ENCODE measurements at places on chromosomes 6 and 20.

DNA sequence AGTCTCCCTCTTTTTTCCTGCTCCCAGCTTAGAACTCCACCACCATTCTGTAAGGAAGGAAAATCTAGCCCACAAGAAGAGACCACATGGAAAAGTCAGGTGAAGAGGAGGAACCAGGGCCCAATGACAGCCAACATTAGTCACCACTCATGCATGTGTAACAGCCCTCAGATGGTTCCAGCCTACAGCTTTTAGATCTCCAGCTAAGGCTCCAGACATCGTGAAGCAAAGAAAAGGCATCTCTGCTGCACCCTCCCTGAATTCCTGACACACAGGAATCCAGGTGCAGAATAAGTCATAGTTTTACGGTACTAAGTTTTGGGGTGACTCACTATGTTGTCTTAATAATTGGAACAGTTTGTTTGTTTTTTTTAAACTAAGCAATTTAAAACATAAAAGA lies 25.5 kb downstream of the DCDC2 start:
- DNase-seq, result no peak

GRCh38 chr6:169170583-169170955 lies 83.1 kb downstream of the THBS2 start:
- no peak for DNase-seq

DNA sequence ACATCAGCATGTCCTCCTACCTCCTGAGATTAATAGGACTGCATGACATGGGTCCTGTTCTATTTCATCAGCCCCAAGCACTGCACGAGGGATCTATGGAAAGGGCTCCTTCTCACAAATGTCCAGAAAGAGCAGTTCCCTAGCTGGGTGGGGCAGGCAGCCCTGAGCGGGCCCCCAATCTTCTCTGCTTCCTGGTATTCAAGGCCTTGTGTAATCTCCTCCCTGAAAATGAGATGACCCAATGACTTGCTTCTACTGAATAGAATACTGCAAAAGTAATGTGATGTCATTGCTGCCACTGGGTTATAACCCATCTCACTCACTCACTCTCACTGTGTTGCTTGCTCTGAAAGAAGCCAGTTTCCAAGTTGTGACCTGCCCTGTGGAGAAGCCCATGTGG lies 126.4 kb downstream of the OPRM1 start:
- no peak for DNase-seq

- no peak for DNase-seq
These were observed 251.2 kb downstream of the GJA1 start for GRCh38 chr6:121686611-121687023.

GRCh38 chr20:49642816-49643215 lies 70.9 kb downstream of the B4GALT5 start:
- no peak for DNase-seq

GRCh38 chr6:109595998-109596397 lies 95.0 kb downstream of the AK9 start:
- no peak for DNase-seq

DNA sequence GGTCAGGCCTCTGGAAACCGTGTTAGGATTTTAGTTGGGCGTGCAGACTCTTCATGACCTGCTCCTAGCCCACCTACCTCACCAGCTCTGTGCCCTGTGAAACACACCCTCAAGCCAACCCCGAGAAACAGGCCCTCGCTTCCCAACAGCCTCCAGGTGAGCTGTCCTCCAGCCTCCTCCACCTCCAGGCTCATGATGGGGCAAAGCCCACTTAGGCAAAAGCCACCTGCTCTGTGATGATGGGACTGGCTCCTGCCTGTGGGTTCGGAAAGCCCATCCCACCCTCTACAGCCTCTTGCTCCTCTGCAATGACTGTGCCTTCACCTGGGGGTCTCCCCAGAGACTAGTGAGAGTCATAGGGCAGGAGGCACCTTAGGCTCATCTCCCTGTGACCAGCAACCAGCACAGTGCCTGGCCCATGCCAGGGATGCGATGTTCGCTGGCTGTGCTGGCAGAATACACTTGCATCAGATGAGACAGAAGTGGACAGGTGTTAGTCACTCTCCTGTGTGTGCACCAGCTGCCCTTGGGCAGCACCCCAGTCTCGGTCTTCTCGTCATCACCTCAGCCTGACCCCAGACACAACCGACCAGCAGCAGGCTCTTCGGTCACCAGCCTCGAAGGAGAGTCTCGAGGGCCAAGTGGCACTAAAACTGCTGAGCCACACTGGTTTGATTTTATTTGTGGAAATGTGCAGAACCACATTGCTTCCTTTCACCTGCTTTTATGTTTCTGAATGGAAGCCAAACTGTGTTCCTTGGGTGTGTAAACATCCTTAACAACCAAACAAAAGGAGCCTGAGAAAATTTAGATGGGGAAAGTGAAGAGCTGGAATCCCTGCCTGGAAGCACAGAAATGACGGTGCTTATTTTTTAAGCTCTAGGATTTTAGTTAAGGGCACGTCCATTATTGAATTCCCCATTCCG lies 10.7 kb downstream of the PXDC1 start:
- no peak for DNase-seq

- DNase-seq, result no peak
These were observed 37.5 kb downstream of the SASH1 start for GRCh38 chr6:148379966-148380713.

DNA sequence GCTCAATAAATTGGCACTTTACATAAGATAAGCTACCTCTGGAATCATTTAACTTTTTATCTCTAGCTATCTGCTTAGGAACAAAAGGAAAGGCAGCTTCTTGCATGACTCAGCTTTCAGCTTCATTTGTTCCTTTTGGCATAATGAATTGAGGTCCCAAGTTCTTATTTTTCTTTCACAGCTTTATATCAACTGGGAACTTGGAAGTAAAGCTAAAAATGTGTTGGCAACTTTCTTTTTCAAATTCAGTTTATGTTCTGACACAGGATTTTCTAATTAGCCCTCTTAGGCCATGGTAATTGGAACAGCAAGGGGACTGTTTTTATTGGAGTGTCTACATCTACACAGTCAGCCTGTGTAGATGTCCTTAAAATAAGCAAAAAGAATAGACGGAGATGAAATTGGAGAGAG lies 55.2 kb upstream of the MRAP2 start:
- DNase-seq, result no peak

- no peak for DNase-seq
These were observed 114.3 kb upstream of the GGTLC1 start for GRCh38 chr20:24102749-24103333.

DNA sequence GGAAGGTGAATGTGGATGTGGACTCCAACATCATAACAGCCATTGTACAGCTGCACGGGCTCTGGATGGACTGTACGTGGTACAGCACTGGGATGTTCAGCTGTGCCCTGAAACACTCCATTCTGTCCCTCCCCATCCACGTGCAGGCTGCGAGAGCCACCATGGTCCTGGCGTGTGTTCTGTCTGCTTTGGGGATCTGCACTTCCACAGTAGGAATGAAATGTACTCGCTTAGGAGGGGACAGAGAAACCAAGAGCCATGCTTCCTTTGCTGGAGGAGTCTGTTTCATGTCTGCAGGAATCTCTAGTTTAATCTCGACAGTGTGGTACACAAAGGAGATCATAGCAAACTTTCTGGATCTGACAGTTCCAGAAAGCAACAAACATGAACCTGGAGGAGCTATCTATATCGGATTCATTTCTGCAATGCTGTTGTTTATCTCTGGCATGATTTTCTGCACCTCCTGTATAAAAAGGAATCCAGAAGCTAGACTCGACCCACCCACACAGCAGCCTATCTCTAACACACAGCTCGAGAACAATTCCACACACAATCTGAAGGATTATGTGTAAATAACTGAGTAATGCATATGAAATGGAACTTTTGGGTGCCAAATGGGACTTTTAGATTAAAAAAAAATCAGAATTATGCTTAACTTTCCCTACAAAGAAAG lies 12.1 kb downstream of the CLDN20 start:
- DNase-seq, result no peak

- no peak for DNase-seq
These were observed 247.4 kb downstream of the CD109 start for GRCh38 chr6:73943411-73943810.

- DNase-seq, result no peak
These were observed 610.4 kb downstream of the RFPL4B start for GRCh38 chr6:112957536-112957916.

- no peak for DNase-seq
These were observed 3.3 kb downstream of the TAB2 start for GRCh38 chr6:149320796-149321195.

DNA sequence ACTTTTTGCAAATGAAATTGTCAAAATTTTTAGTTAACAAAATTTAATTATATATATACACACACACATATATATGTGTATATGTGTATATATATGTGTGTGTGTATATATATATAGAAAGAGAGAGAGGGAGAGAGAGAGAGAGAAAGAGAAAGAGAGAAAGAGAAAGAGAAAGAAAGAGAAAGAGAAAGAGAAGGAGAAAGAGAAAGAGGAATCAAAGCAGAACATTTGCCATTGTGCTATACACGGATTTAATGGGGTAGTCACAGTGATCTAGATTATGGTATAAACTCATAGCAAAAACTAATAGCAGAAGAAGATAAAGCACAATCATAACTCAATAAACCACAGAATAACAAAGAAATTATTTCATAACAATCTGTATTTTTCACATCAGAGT lies 126.7 kb downstream of the DST start:
- no peak for DNase-seq

GRCh38 chr6:114087496-114087895 lies 116.5 kb upstream of the HDAC2 start:
- no peak for DNase-seq

GRCh38 chr6:159760602-159761057 lies 1.2 kb upstream of the ACAT2 start:
- DNase-seq, result no peak

GRCh38 chr6:25457516-25457915 lies 178.3 kb downstream of the CARMIL1 start:
- DNase-seq, result no peak

GRCh38 chr6:81634155-81634880 lies 118.2 kb downstream of the TENT5A start:
- no peak for DNase-seq

DNA sequence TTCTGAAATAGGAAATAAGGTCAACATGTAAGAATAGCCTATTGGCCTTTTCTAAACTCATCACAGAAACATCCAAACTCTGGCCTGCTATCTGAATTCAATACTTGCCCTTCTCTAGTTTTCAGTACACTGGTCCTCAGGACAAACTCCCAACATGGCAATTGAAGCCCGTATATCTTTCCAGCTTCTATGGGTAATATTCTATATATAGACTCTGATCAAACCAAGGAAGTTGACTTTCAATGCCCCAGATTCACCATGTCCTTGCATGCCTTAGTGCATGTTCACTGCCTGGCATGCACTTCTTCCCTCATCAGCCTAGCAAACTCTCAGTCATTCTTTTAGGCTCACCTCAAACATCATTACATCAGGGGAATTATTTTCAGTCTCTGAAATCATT lies 73.2 kb downstream of the RSPO3 start:
- DNase-seq, result no peak

DNA sequence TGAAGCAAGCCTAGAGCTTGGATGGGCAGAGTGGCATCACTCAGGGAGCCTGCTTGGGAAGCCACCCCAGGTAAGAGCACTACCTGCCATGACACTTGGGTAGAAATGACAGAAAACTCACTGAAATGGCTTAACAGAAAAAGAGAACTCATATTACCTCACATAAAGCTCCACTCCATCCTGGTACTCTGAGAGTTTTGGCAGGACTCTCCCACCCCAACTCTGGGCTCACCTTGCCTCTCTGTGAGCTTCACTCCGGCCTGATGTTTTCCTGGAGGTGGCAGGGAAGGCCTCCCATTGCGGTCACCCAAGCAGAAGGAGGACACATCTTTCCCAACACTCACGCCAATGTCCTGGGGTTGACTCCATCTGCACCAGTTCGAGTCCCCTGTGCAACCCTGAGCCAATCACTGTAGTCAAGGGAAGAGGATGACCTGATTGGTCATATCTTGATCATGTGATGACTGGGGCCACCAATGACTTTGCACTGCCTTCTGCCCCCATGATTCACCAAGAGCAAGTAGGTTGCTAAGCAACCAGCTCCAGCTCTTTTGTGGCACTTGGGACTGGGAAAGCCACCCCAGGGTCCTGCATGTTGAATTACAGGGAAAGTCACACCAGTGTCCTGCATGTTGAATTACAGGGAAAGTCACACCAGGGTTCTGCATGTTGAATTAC lies 446.1 kb upstream of the SULF2 start:
- DNase-seq, result no peak
